ENCODE measurements at places on chromosomes 7 and 10.

GRCh38 chr7:78490524-78490923 is 692.0 kb downstream of the PHTF2 start:
- no peak for DNase-seq

DNA sequence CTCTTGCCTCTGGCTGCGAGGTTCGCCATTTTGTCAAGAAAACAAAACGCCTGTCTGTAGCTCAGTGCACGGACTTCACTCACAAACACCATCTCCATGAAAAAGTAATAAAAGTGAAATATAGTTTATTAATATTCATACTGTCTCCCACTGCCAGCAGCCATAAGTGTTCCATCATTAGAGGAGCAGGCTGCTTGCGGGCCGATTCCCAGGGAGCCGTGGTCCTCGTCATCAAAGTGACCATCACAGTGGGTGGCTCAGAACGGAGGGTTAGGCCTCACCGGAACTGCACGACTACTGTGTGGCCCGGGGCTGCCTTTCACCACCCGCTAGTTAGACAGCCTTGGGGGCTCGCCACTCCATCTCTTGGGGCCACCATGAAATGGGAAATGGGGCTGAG is 82.7 kb downstream of the HIPK2 start:
- no peak for DNase-seq

- DNase-seq, result no peak
Measured at GRCh38 chr10:61684894-61685507, 22.3 kb downstream of the CABCOCO1 start.

DNA sequence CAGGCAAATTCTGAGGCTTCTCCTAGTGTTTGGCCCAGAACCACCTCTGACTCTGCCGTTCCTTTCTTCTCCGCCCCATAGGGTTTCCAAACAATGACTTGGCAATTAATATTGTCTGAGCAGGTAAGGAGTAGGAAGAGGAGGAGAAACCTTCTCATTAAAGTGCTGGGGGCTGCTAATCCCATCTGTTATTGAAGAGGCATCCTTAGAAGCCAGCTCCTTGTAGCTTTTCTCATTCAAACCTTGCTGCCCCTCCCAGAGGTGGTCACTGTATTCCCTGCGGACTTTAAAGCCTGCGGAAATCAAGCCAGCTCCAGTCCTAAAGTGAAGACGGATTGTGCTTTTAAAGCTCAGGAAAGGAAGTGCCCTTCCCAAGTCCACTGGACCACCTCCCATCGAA is 1.4 kb upstream of the NKX1-2 start:
- DNase-seq, result no peak

- DNase-seq, result no peak
Measured at GRCh38 chr7:133003052-133003910, 78.6 kb downstream of the CHCHD3 start.

DNA sequence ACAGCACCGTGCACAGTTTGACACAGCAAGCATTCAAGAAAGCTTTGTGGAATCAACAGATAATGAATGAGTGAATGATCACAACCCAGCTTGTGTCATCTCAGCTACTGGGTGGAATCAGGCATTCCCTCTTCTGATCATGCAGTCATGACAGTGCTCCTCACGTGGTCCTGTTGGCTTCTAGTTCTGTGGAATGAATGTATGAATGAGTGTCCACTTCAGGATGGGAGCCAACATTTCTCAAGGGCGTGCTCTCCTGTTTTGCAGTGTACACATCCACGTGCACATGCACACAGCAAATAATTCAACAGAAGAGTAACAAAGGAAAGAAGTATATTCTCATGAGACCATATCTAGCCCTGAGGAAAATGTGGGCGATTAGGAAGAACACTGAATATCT is 133.1 kb upstream of the NPVF start:
- no peak for DNase-seq

DNA sequence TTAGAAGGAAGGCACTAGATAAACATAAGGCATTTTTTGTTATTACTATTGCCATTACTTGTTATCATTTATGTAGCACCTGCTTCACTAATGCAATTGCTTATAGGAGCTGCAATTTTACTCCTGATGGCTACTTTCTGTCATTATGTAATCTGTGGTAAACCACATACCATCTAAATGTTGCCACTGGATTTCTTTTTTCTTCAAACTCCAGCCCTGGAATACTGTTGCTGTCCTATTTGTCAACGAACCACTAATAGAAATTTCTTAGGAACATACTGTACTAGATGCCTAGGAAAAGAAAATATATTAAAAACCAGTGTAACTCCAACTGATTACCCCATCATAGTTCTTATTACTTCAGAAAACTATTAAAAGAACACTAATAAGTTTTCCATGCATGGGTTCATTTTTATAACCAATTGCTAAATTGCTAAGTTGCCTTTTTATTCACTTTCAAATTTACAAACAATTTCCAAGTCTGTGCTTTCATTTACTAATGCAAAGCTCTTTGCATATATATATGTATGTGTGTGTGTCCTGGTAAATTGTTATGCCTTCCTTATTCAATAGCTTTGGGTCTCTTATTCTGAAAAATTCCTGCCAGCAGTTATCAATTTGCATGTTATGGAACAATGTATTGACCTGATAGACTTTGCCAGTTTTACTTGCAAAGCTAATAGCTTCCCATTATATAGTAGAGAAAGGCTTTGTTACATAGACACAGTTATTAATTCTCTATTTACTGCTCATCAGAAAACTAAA is 287.4 kb downstream of the EXOC4 start:
- DNase-seq, result no peak

Measured in NCI-H1930 (cell line).